ENCODE measurements at places on chromosomes 7 and 10.
A peak's percentile ranks its signal among the peaks of the same experiment; 100 is the strongest.

DNA sequence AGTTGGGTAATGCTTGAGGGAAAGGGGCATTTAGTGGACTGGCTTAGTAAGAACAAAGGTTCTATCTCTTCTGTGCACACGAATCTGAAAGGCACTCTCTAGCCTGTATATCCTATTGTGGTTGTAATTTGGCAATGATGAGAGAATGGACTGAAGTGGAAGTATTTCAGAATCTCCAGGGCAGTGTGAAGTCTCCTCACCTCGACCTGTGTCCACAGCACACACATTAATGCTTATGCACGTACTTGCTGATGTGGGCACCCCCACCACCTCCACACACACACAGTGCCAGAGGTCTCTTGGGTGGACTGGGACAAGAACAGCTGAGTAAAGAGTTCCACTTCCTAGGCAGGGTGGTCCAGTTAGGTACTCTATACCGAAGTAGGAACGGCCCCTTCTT is 6.9 kb downstream of the SMC3 start:
- DNase-seq, result no peak

DNA sequence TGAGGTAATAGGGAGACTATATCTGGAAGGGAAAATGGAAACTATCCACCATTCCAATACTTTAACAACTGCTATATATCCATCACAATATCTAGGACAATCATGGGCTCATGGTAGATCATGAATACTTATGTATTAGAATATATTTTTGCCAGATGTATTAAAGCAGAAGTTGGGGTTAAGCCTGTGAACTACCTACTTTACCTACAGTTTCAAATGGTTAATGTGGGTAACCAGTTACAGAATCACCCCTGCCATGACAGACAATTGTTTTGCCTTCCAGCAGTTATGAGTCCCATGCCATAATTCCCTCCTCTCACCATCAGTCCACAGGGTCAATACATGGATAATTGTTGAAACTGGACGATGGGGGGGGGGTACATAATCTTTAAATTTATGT is 29.9 kb upstream of the RAPGEF5 start:
- DNase-seq, result no peak

- no peak for DNase-seq
Measured at GRCh38 chr7:57199252-57199651, 67.0 kb upstream of the ZNF479 start.

GRCh38 chr10:71963351-71964097 is 671 bp upstream of the CHST3 start:
- no peak for DNase-seq

DNA sequence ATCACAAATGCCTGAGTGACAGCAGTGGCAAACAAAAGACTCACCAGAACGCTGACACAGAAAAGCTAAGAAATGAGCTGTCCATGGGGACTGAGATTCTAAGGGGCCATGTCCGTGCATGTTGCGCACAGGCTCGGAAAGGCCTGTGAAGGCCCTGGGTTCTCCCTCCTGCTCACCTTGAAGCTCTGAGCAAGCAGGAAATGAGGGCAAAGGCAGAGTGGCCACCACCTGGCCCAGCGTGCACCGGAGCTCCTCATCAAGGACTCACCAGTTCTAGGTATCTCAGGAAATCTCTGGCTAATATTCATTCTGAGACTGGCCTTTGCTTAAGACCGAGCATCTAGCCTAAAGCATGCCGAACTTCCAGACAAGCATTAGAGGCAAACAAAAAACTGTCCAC is 52.7 kb downstream of the MAD1L1 start:
- DNase-seq, result no peak

DNA sequence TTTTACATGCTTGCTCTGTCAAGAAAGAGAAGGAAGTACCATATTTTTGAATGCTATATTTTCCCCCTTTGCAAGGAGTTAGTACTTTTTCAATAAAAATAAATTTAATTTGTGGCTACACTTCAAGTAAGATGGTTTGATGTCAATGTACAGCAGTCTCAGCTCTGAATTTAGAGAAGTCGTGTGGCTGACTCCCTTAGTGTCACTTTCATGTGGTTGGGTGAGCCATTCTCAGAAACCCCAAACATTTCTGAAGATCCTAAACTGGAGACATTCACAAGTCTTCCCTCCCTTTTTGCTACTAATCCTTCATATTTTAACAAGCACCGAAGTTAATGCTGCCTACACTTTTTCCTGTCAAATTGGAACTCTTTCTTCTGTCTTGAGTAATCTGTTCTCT is 244.4 kb downstream of the DYNC1I1 start:
- no peak for DNase-seq

DNA sequence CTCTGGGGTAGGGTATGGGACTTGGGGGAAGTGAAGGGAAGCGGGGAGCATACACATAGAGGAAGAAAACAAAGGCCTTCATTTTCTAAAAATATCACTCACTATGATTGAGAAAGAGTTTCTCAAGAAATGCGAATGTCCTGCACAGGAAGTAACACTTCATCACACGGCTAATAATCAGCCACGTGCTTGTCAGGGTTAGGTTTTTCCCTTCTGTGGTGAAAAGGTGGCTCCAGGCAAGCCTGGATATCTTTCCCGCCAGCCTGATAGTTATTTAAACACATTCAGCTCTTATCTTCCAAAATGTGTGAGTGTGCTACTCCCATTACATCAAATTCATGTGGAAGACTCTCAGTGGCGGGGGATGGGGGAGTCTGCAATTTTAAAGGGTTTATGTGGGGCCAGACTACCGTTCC is 166.4 kb upstream of the ADO start:
- no peak for DNase-seq

DNA sequence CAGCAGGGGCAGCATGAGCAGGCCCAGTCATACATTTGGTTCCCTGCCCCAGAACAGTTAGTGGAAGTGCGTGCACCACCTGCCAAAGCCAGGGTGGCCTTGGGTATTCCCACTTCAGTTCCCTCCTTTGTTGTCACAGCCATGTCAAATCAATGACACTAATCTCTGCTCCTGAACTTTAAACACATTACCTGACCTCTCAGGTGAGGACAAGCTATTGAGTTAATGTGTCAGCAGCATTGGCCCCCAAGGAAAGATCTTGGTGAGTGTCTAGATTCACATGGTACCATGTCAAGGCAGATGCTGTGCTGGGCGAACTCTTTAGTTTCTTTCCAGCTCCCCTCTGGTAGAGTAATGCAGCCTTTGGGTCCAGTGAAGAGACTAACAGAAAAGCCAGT is 2.1 kb downstream of the CYP3A5 start:
- no peak for DNase-seq

DNA sequence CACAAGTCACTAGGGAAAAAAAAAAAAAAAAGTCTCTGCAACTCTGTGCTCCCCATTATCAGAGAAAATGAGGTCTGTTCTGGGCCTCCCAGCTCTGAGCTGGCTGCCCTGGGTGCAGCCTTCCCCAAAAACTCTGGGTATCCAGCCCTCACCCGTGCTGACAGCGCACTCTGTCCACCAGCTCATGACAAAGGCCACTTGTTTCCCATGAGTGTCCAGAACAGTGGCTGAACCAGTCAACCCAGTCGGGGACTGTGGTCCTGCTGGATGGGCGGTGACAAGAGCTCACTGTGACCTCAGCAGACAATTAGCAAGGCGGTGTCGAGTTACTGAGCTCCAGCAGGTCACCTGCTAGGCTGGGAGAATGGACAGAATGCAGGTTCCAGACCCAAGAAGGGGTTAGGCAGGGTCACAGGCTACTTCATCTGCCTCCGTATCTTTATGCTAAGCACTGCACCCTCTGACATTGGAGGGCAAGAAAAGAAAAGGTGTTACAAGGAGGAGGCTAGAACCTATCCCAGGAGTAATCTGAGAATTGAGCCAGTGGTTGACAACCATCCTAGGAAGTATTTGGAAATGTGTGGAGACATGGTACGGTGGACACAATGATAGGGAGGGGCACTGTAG is 37.2 kb downstream of the DLG5 start:
- DNase-seq, result no peak

- no peak for DNase-seq
Measured at GRCh38 chr7:147681530-147681929, 909.0 kb upstream of the C7orf33 start.

DNA sequence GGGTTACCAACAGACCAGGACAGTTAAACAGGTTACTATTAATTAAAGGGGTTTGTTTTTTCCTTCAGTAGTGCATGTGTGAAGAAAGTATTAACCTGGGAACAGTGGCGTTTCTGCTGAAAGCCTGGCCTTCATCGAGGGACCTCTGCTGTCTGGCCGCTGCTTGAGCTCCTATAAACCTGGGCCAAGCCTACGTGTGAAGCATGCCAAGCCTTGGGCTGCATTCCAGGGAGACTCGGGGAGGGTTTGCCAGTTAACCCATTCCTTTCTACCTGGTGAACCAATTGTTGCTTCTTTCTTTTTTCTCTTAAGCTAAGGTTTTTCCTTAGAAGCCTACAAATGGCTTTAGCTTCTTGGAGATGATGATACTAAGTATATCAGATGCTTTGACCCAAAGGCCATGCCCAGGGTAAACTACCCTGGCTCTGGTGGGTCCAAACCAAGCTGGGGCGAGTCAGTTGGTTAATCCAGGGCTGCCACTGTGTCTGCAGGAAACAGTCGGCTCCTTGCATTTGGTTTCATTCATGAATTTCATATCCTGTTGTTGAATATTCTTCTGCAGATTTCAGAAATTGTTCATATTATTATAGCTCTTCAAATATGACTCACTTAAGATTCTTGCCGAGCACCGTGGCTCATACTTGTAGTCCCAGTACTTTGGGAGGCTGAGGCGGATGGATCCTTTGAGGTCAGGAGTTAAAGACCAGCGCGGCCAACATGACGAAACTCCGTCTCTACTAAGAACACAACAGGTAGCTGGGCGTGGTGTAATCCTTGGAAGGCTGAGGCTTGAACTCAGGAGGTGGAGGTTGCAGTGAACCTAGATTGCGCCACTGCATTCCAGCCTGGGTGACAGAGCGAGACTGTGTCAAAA is 23.8 kb downstream of the PFKP start:
- peak; percentile 77 for DNase-seq

DNA sequence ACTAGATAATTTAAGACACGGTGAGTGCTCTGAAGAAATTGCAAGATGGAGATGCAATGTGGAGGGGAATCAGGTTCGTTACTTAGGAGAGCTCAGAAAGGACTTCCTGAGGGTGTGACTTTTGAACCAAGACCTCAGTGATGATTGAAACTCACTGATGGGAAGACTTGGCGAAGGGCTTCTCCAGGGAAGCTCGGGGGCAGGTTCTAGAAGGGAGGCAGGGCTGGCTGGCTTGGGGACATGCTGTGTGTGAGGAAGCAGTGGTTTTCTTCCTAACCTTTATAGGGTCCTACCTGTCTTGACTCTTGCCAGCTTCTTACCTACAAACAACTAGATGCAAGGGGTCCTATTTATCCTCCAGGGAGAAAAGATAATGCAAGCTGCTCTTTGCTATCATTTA is 637.9 kb downstream of the ACTR3B start:
- DNase-seq, result no peak

DNA sequence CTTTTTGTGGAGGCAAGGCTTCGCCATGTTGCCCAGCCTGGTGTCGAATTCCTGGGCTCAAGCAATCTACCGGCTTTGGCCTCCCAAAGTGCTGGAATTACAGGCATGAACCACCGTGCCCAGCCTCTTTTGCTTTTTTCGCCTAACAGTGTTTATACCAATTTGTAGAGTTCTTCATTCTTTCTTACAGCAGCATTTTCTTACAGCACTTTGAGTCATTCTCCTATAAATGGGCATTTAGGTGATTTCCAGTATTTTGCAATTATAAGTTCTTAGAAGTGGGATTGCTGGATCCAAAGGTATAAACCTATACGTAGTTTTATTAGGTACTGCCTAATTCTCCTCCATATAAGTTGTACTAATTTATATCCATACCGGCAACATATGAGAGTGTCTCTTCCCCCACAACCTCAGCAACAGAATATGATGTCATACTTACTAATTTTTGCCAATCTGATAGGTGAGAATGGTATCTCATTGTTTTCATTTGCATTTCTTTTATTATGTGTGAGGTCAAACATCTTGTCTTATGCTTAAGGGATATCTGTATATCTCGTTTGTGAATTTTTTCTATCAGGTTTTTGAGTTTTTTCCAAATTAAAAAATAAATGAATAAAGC is 39.1 kb downstream of the SUFU start:
- DNase-seq, result no peak

GRCh38 chr10:126519992-126520391 is 131.7 kb upstream of the ADAM12 start:
- DNase-seq, result no peak

DNA sequence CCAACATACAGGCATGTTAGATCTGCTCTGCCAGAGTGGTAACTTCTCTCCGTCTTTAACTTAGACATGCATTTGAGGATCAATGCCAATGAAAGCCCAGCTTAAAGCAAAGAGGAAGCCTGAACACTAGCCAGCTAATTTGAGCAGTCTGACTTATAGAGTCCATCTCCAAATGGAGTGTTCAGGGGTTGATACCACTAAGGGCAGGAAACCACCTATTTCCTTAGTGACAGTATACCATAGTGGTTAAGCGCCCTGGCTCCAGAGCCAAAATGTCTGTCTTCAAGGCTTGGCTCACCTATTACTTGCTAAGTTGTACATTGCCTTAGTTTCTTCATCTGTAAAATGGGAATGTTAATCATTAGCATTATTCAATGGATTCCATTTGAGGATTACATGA is 678.5 kb downstream of the KCNMA1 start:
- no peak for DNase-seq

DNA sequence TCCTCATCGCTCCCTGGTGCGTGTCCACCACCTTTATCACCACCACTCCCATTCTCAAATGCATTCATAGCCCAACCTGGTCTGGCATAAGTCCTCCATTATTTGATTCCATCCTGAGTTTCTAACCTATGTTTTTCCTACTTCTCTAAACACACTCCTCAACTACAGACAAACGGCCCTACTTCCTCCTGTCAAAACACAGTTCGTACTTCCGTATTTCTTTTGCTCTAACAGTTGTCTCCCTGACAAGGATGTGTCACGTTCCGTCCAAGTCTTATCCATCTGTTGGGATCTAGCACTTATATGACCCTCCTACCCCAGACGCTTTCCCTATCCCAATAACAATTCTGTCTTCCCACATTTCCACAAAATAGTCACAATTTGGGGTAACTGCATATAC is 46.8 kb downstream of the DOCK4 start:
- DNase-seq, result no peak

GRCh38 chr10:8338177-8338766 is 283.8 kb downstream of the GATA3 start:
- no peak for DNase-seq

GRCh38 chr10:5575144-5575481 is 50.4 kb downstream of the CALML3 start:
- DNase-seq, result no peak
